Spinal cord (tissue), 10 donors: ENCODE measurements at places on chromosomes 1 and 21. TPM values are rescaled to one million over a fixed set of nuclear protein-coding genes. Genes with fewer than 3 reads are reported as not detected.

PLEKHA6 gene
- 22.1 TPM for total RNA-seq

POU3F1 gene
- total RNA-seq = 3.0 TPM

TRIM33 gene
- total RNA-seq = 74.5 TPM

IGSF8 gene
- 50.2 TPM for total RNA-seq

LRRC71 gene
- total RNA-seq = 4.5 TPM

REN gene
- total RNA-seq = not detected

HHIPL2 gene
- total RNA-seq = 1.2 TPM

FHAD1 gene
- 9.9 TPM for total RNA-seq

BRDT gene
- 0.06 TPM for total RNA-seq

FLVCR1 gene
- total RNA-seq = 30.5 TPM

LIN9 gene
- total RNA-seq = 8.3 TPM

ANXA9 gene
- total RNA-seq = 0.50 TPM

RGSL1 gene
- total RNA-seq = under 0.01 TPM

NOC2L gene
- 48.3 TPM for total RNA-seq

ACKR1 gene
- total RNA-seq = 6.1 TPM

CYP2J2 gene
- 5.0 TPM for total RNA-seq
